ENCODE measurements at places on chromosomes 3 and 15.
A peak's percentile ranks its signal among the peaks of the same experiment; 100 is the strongest.

DNA sequence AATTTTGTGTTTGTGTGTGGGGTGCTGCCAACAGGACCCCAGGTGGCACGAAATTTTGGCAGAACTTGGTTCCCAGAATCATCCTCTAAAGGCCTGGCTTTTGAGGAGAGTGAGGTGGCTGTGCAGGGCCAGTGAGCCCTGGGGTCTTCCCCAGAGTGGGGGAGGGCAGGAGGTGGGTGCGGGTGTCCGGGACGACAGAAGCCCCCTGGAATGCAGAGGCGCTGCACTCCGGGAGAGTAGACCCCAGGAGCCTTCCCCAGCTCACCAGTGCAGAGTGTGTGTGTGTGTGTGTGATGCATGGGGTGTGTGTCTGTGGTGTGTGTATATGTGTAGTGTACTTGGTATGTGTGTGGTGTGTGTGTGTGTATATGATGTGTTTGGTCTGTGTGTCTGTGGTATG, 44.4 kb upstream of the SEC13 start:
- no peak for DNase-seq

GRCh38 chr3:43154980-43155379, 49.1 kb upstream of the POMGNT2 start:
- DNase-seq = no peak

- no peak for DNase-seq
These were observed 492.4 kb downstream of the OTOL1 start for GRCh38 chr3:161989012-161989411.

GRCh38 chr3:35665390-35666055, 26.2 kb downstream of the ARPP21 start:
- DNase-seq = no peak

- DNase-seq = peak; percentile 51
These were observed 54.4 kb downstream of the FEZF2 start for GRCh38 chr3:62318752-62319569.

DNA sequence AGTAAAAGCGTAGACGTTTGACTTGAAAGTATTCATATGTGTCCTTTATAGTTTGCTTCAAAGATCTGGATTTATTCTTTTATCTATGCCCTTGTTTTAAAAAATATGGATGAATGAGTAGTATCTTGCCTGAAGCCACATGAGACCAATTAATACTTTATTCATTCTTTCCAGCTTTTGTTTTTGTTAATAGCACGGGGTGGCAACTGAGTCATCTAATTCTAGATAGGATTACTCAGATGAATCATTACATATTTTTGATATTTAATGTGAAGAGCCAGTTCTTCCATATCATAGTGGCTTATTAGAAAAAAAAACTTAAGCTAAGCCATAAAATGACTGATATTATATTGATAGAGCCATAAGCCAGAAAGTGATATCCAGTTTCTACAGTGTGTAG, 121.9 kb downstream of the BBX start:
- no peak for DNase-seq

DNA sequence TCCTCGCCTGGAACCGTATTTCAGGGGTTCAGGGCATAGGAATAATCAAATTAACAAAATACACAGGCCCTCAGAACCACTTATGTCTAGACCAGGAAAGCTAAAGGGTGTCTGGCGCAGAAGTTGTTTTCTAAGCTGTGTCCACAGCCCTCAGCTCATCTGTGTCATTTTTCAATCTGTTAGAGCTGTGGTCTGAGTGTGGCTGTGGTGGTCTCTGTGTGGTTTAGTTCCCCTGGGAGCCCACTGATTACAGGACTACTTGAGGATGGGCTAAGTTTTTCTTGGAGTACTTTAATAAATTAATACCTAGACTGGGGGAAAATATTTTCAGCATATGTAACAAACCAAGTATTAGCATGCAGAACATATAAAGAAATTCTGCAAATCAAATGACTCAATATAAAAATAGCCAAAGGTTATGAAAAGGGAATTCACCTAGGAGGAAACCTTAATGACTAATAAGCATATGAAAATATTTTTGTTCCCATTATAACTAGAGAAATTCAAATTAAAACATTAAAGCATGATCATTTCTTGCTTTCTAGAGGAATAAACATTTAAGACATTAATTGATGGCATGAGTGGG, 186.3 kb downstream of the SATB1 start:
- DNase-seq = no peak

DNA sequence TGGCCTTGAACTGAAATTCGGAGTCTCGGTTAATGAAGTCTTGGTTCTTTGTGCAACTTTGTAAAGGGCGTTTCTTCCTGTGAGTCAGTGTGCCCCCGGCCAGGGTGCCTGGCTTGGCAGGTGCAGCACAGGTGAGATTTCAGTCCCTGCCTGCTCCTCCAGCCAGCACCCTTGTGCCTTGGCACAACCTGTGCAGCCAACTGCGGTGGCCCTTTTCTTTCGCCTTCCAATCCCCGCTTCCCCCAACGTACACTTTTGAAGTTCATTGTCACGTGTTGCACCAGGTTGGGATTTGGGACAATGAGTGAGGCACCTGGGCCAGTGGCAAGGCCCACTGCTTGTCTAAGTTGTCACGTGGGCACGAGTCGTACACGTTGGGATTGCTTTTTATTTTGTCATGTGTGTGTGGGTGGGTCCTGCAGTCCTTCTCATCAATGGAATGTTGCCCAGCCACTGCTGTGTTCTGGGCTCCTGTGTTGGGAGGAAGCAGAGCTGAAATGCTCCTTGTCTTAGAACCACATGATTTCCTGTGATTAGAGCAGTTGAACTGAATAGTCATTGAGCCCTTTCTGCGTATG, 242.9 kb upstream of the BHLHE40 start:
- no peak for DNase-seq

GRCh38 chr3:128179484-128179819, 26.2 kb downstream of the EEFSEC start:
- DNase-seq = no peak

DNA sequence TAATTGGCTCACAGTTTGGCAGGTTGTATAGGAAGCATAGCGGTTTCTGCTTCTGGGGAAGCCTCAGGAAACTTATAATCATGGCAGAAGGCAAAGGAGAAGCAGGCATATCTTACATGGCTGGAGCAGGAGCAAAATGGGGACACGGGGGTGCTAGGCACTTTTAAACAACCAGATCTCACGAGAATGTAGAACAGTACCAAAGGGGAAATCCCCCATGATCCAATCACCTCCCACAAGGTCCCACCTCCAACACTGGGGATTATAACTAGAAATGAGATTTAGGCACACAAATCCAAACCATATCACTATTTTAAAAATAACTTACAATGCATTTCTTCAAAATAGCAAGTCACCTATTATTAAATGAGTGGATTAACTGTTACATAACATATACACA, 47.1 kb upstream of the ANKRD28 start:
- no peak for DNase-seq

- DNase-seq = peak; percentile 13
These were observed 4.9 kb upstream of the IL17RD start for GRCh38 chr3:57169872-57170623.

DNA sequence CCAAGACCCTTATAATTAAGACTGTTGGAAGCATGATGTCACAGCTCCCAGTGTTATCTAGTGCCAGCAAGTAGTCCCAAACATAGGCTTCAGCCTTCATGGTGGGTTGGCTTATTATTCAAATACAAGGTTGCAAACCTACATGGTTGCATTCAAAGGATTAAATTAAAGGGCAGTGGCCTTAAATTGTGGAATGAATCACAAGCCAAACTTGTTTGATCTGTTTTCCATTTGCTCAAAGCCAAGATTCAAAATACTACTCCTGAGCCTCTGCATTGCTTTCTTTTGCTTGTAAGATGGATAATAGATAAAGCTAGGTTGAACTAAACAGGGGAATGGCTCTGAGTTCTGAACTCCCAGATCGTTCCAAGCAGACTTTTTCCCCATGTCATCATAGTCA, 52.4 kb upstream of the GNB4 start:
- DNase-seq = no peak

DNA sequence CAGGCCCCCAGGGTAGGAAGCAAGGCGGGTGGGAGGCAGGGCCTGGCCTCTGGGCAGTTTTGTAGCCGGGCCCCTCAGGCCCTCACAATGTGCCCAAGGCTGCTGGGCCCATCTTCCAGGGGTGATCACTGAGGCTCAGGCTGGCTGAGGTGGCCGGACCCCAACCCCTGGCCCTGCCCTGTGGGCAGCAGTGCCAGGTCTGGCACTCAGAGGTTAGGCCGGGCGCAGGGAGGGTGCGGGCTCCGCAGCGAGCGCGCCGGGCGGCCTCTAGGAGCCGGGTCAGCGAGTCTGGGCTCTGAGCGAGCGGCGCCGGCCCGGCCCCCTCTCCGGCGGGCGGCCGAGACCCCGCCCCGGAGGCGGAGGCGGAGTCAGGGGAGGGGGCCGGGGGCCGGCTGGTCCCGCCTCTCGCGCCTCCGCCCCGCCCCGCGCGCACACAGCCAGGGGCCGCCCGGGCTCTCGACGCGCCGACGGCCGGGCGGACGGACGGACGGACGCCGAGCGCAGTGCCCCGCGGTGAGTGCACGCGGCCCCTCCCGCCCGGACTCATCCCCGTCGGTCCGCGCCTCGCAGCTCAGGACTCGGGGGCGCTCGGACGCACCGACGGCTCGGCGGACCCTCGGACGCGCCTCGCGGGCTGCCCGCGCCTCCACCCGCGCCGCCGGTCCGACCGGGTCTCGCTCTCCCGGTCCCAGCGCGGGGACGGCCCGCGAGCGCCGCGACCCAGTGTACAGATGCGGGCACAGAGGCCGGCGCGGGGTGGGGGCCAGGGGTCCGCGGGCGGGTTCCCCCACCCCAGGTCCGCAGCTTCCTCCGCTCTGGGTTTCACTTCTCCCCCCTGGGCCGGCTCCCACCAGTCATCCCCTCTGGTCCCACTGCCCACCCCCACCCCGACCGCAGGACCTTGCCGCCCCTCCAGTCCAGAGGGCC, at the start of gene FBLN2:
FBLN2 (plus strand) TSS at position 430 of the 927 bp plus-strand sequence. CDS start 21,231 bp downstream, outside the sequence.
- DNase-seq = no peak

- DNase-seq = no peak
These were observed 11.6 kb downstream of the ADAMTS17 start for GRCh38 chr15:100330221-100330620.

GRCh38 chr3:159751146-159751545, 237.5 kb upstream of the IL12A start:
- no peak for DNase-seq

- no peak for DNase-seq
These were observed 75.6 kb downstream of the PDZRN3 start for GRCh38 chr3:73549051-73549600.

GRCh38 chr3:126061301-126062032, 22.5 kb downstream of the SLC41A3 start:
- DNase-seq = no peak

DNA sequence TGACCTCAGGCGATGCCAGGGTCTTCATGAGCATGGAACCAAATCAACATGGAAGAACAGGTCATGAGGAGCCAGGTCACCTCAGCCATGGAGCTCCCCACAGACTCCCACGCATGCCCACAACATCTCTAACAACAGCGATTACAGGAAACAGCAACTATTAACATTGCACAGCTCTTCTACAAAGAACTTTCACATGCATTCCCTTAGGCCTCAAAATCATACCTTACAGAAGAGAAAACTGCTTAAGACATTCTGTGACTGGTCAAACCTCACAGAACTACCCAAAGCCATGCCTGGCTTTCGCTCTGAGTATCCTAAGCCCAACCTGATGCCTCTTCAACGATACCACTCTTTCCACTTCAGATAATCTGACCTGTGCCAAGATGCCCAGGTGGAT, 117.8 kb downstream of the OXNAD1 start:
- DNase-seq = no peak

GRCh38 chr3:50365842-50366220, 6.5 kb upstream of the TMEM115 start:
- DNase-seq = no peak

GRCh38 chr15:64246364-64247189, 83.8 kb upstream of the PPIB start:
- DNase-seq = peak; percentile 10

- DNase-seq = no peak
These were observed 40.1 kb upstream of the EPHB1 start for GRCh38 chr3:134754768-134755559.

DNA sequence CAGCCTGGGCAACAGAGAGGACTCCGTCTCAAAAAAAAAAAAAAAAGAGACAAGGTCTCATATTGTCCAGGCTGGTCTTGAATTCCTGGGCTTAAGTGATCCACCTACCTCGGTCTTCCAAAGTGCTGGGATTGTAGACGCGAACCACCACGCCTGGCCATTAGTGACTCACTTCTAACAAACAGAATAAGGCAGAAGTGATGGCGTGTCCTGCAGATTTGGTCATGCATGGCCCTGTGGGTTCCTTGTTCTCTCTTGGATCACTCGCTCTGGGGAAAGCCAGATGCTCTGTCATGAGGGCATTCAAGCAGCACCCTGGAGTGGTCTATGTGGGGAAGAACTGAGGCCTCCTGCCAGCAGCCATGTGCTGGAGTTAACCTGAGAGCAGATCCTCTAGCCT, 27.4 kb upstream of the TJP1 start:
- DNase-seq = no peak
